Fibroblast of lung (primary cell): ENCODE measurements at places on chromosomes 6 and 20.

DNA sequence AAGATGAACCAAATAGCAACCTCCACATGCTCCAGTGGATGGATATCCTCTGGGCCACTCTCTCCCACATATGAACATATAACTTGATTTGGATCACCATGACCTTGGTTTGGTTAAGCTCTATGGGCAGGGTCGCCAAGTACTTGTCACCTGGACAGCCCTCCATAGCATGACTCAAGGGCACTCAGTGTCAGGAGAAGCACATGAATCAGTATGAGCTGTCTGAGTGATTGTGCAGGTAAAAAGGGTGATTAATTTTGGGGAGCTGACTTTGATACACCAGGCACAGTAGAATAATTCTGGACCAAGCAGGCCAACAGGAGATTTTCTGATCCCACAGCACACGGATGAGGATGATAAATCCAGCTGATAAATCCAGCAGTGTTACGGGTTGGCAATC is 74.4 kb downstream of the OPRM1 start:
- H3K27ac ChIP-seq, result no peak overlapping the region
- H3K36me3 ChIP-seq, result no peaks in the 10 kb centered on the region
- DNase-seq, result no peak
- no peak overlapping the region for H3K4me3 ChIP-seq
- H3K27me3 ChIP-seq, result no peaks in the 10 kb centered on the region

DNA sequence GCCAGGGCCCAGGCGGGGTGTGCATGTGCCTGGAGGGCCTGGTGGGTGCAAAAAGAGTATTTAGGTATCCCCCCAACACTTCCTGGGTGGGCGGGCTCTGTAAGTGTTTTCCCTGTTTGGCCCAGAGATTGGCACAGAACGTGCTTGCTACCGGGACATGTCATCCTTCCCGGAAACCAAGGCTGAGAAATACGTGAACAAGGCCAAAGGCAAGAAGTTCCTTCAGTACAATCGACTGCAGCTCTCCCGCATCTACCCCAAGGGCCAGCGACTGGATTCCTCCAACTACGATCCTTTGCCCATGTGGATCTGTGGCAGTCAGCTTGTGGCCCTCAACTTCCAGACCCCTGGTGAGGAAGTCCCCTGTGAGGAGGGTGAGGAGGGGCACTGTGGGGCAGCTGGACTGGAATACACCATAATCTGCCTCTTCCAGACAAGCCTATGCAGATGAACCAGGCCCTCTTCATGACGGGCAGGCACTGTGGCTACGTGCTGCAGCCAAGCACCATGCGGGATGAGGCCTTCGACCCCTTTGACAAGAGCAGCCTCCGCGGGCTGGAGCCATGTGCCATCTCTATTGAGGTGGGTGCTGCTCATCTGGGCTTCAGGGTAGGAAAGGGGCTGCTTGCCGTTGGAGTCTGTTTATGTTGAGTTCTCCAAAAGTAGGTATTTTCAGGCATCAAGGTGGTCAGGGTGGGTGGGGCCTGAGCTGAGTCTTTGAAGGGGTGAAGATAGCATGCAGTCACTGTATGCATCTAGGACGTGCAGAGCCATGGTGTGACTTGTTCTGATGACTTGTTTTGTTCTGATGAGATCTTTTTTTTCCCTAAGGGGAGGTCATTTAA is 35.2 kb downstream of the PLCG1 start:
- H3K4me1 ChIP-seq, result peaks cover 17% of the 10 kb centered on the region
- peak overlapping the region; percentile 5 for H3K27ac ChIP-seq
- peaks cover 21% of the 10 kb centered on the region for H3K36me3 ChIP-seq
- H3K4me3 ChIP-seq, result no peak overlapping the region
- DNase-seq, result no peak
- no peaks in the 10 kb centered on the region for H3K27me3 ChIP-seq

- DNase-seq, result no peak
- no peak overlapping the region for H3K27ac ChIP-seq
- no peaks in the 10 kb centered on the region for H3K4me1 ChIP-seq
- H3K4me3 ChIP-seq, result no peak overlapping the region
Observed at GRCh38 chr6:1893470-1894130, 283.9 kb downstream of the FOXC1 start.

- H3K4me1 ChIP-seq, result peaks cover 20% of the 10 kb centered on the region
- no peaks in the 10 kb centered on the region for H3K27me3 ChIP-seq
- H3K36me3 ChIP-seq, result peaks cover 2% of the 10 kb centered on the region
Observed at GRCh38 chr6:17859846-17860245, 127.6 kb downstream of the KIF13A start.

DNA sequence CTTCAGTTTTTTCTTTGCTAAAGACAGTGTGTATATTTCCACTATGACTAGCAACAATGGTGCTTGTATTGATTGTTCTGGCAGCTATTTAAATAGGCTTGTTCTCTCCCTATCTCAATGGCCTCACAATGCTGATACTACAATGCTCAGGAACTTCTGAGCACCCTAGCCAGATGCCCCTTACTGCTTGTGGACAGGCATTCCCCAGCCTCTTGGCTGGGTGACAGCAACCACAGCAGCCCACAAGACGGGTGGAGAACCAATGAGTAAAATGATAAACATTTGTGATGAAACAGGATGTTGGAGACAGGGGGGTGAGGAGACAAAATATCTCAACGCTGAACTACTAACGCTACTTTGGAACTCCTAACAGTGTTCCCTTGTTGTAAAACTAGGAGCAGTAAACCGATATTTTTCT is 42.3 kb downstream of the HIVEP2 start:
- no peaks in the 10 kb centered on the region for H3K27me3 ChIP-seq
- H3K36me3 ChIP-seq, result no peaks in the 10 kb centered on the region
- DNase-seq, result peak; percentile 100
- H3K27ac ChIP-seq, result peak overlapping the region; percentile 88
- peak overlapping the region; percentile 28 for H3K4me3 ChIP-seq

GRCh38 chr20:63835021-63835858 is 4.2 kb upstream of the ZBTB46 start:
- H3K36me3 ChIP-seq, result no peaks in the 10 kb centered on the region
- no peak overlapping the region for H3K27ac ChIP-seq
- H3K27me3 ChIP-seq, result no peaks in the 10 kb centered on the region
- peaks cover 12% of the 10 kb centered on the region for H3K4me1 ChIP-seq

GRCh38 chr20:15498926-15499325 is 1074.3 kb downstream of the KIF16B start:
- DNase-seq, result no peak
- H3K4me1 ChIP-seq, result no peaks in the 10 kb centered on the region
- H3K4me3 ChIP-seq, result no peak overlapping the region
- no peak overlapping the region for H3K27ac ChIP-seq
- no peaks in the 10 kb centered on the region for H3K36me3 ChIP-seq

DNA sequence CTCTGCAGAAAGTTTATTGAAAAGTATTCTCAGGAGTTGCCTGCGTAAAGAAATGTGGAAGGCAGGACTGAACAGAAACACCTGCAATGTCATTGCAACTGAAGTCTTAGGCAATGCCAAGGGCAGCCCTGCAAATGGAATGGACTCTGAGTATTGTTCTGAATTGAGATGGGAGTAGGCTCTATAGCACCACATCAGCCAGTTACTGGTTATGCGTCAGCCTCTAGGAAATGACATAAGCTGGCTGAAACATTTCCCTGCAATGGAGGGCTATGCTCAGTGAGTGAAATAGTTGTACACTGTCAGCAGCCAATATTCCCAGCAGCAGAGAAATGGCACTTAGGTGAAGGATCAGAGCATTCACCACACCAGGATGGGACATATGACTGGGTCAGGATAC is 13.8 kb upstream of the GJE1 start:
- no peak overlapping the region for H3K4me3 ChIP-seq
- H3K27me3 ChIP-seq, result no peaks in the 10 kb centered on the region
- H3K4me1 ChIP-seq, result no peaks in the 10 kb centered on the region
- no peak for DNase-seq

GRCh38 chr20:35171753-35172433 is at the start of gene PROCR:
Gene PROCR (plus strand): TSS chr20:35172072. CDS start chr20:35172155, 83 bp downstream.
- H3K27me3 ChIP-seq, result no peaks in the 10 kb centered on the region
- peak within 1 kb of the TSS; percentile 62 for H3K4me3 ChIP-seq

DNA sequence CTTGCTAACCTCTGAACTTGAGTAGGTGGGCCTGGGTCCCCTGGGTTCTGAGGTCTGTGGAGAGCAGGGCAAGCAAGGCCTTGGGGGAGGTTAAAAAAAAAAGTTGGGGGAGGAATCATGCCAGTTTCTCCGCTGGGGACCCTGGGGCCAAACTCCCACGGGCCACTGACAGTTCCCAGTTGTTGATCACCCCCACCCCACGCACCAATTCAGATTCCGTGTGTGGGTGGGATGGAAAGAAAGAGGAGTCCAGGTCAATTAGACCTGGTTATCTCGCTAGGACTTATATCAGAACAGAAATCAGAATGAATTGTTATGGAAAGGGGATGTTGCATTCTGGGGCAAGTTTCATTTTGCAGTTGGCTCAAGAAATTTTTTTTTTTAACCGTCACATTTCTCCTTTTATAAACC is 46.7 kb upstream of the SUPT3H start:
- H3K4me1 ChIP-seq, result peaks cover 3% of the 10 kb centered on the region
- no peak for DNase-seq
- H3K36me3 ChIP-seq, result no peaks in the 10 kb centered on the region
- no peak overlapping the region for H3K27ac ChIP-seq

GRCh38 chr6:143838395-143838794 is 4.7 kb upstream of the LTV1 start:
- H3K27me3 ChIP-seq, result no peaks in the 10 kb centered on the region
- H3K27ac ChIP-seq, result no peak overlapping the region
- no peak for DNase-seq
- H3K4me1 ChIP-seq, result no peaks in the 10 kb centered on the region
- no peak overlapping the region for H3K4me3 ChIP-seq

DNA sequence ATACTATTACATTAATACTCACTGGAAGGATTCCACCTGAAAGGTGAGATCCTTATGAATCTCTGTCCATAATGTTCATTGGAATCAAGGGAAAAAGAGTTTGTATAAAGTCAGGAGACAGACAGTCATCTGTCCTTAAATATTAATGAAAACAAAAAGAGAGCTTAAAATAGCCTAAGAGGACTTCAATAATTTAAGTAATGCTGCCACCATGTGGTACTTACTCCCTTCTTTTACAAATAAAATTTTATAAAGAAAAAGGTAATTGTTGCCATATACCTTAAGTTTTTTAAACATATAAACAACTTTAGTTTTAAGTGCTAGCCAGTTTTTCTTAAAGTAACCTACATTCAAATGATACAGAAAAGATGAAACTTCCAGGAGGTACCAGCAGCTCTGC is 5.1 kb downstream of the BLOC1S5 start:
- DNase-seq, result peak; percentile 42
- no peaks in the 10 kb centered on the region for H3K27me3 ChIP-seq
- no peak overlapping the region for H3K27ac ChIP-seq
- H3K4me1 ChIP-seq, result no peaks in the 10 kb centered on the region
- no peak overlapping the region for H3K4me3 ChIP-seq
- no peaks in the 10 kb centered on the region for H3K36me3 ChIP-seq

DNA sequence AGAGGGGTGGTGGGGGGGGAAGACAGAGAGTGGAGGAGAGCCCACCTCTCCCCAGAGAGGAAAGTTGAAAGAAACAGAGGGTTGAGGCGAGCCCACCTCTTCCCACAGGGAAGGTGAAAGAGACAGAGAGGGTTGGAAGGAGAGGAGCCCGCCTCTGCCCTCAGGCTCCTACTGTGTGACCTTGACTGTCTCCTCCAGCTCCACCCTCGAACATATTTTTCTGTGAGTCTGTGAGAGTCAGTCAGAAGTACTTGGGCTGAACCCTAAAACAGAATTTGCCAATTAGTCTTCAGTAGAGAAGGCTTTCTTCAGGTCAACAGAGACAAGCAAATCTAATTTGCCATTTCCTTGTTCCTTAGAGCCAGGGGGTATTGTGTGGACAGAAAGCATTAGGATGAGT is 153.7 kb upstream of the SNX9 start:
- H3K27ac ChIP-seq, result no peak overlapping the region
- H3K4me1 ChIP-seq, result peaks cover 6% of the 10 kb centered on the region
